ENCODE measurements at places on chromosomes 3 and 15.

- no peak for DNase-seq
Observed at GRCh38 chr3:160065282-160065681, 76.6 kb downstream of the IL12A start.

DNA sequence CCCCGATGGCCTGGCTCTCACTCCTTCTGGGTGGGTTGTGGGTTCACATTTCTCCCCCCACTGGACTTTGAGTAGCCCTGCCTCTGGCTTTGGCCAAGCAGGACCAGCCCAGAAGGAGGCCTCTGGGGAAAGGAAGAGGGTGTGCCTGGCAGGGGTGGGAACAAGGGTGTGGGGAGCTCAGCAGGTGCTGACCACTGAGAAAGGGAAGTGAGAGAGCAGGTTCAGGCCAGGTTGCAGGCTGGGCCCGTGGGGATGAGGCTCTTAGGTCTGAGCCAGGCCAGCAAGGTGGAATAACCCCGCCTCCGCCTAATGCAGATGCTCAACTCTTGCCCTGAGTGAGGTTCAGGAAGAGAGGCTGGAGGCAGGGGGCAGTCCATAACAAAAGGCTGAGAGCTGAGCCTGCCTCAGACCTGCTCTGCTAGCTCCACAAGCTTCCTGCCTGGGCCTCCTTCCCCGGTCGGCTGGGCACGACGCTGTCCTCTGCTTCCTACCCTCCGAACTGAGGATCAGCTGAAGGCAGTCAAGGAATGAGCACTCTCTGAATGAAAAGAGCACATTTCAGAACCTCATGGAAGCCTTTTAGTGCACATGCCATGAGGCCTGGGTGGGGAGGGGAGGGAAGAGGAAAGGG lies 82.7 kb downstream of the TLE3 start:
- DNase-seq: no peak

- no peak for DNase-seq
Observed at GRCh38 chr3:120092474-120092873, 1.8 kb downstream of the GSK3B start.

DNA sequence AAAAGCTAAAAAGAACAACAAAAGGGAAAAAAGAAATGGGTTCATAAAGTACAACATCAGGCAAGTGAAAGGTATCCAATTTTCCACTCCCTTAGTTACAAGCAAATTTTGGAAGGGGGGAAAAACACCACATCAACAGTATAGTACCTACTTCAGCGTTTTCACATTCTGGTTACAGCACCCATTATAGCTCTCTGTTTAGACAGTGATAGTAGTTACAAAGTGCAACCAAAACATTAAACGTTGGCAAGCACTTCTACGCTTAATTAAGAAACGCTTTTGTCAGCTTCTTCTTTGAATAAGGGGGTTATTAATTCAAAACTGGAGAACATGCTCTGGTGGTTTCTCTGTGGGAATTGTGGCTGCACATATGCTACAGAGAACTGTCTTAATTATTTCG lies 180.2 kb downstream of the VPS13C start:
- no peak for DNase-seq

GRCh38 chr3:183295211-183295610 lies 42.2 kb downstream of the B3GNT5 start:
- DNase-seq: no peak

- DNase-seq: no peak
Observed at GRCh38 chr3:121794264-121794983, 40.4 kb downstream of the IQCB1 start.

DNA sequence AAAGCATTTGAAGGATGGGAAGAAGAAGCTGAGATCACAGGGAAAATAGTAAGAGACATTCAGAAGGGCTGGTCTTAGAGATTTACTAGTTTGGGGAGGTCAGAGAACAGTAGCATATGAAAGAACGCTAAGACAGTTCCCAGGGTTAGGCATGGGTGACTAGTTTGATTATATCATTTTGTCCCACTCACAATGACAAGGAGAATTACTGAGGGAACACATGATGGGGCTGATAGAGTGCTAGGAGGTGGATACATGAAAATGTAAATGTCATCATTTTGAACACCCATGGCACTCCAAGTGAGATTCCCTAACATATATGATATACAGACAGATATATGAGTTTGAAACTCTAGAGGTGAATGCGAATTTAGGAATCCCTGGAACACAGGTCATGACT lies 9.3 kb upstream of the TARS3 start:
- no peak for DNase-seq

GRCh38 chr15:50164458-50164857 lies 17.5 kb upstream of the SLC27A2 start:
- DNase-seq: peak; percentile 54

- DNase-seq: no peak
Observed at GRCh38 chr15:71715914-71716313, 94.4 kb upstream of the NR2E3 start.

DNA sequence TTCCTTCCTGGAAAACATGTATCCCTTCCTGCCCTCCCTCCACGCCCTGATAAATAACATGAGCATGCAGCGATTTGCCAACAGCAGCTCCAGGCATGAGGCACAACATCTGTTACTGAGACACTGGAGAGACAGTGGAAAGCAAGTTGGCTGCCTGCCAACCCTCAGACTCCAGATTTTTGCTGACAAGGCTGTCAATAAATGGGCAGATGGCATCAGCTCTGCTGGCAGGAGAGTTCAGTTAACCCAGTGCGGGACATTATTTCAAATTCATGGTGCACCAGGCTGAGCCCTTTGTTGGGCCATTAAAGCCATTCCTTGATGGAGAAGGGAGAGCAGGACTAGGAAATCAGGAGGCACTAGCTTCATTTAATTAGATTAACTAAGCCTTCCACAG lies 293.3 kb downstream of the MEX3B start:
- peak; percentile 69 for DNase-seq

DNA sequence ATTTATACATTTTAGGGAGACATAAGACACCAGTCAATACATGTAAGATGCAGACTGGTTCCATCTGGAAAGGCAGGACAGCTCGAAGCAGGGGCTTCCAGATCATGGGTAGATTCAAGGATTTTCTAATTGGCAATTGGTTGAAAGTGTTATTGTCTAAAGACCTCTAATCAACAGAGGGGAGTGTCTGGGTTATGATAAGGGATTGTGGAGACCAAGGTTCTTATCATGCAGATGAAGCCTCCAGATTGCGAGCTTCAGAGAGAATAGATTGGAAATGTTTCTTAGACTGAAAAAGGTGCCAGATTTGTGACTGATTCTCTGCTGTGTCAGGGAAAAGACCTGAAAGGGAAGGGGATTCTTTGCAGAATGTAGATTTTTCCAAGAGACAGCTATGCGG lies 15.1 kb downstream of the TM2D3 start:
- DNase-seq: no peak

GRCh38 chr15:98658831-98659699 lies 10.7 kb downstream of the IGF1R start:
- peak; percentile 55 for DNase-seq

- DNase-seq: no peak
Observed at GRCh38 chr3:186141790-186142189, 32.9 kb upstream of the ETV5 start.

- DNase-seq: no peak
Observed at GRCh38 chr3:66991459-66991858, 6.6 kb upstream of the KBTBD8 start.

DNA sequence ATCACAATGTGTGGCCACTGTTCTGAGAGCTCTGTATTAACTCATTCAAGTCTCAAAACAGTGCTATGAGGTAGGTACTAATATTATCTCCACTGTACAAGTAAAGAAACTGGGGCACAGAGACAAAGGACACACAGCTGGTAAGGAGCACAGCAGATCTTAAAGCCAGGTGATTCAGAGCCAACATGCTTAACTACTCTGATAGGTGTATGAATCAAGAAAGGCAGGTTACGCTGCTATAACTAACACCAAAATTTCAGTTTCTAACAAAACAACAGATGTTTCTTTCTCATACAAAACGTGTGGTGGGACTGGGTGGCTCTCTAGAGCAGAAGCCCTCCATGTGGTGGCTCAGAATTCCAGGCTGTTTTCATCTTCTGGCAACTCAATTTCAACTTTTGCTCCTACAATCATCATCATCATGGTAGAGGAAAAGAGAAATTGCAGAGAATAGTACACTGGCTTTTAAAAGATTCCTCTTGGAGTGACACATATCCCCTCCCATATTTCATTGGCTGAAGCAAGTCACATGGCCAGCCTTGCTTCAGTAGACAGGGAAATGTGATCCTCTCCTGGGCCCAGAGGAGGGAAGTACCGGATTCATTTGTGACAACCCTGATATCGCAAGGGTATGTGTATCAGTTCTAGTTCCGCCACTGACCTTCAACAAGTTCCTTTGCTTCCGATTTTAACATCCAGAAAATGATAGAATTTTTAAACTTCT lies 126.2 kb upstream of the PTX3 start:
- no peak for DNase-seq

DNA sequence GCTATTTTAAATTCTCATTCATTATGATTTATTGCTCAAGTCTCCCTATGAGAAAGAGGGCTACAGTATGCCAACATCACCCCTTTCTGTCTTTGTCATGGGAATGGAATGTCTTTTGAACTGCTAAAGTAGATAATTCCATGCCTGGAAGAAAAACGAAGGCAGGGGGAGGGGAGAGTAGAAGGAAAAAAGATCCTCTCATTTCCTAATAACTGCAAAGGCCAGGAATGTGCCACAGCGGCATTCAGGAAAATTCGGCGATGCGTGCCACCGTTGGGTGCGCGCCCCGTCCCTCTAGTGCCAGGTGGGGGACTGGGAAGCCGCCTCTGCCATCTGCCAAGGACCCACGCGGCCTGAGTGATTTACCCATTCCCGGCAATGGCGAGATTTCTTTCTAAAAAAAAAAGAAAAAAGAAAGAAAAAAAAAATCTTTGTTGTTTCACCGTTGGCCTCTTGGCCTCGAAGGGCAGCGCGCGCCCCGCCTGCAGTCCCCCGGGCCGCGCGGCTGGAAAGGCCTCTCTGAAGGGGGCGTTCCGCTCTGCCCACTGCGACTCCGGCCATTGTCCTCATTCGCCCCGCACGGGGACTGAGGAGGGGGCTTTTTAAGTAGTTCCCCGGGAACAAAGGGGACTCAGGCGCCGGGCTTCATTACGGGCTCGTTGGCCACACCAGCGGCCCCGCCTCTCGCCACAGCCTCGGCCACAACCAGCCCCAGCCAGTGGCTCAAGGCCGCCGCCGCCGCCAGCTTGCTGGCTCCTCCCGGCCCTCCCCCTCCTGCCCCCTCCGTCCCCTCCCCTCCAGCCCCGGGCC lies 54.5 kb downstream of the CPN2 start:
- peak; percentile 71 for DNase-seq

- DNase-seq: no peak
Observed at GRCh38 chr3:74000725-74001124, 376.0 kb upstream of the PDZRN3 start.

DNA sequence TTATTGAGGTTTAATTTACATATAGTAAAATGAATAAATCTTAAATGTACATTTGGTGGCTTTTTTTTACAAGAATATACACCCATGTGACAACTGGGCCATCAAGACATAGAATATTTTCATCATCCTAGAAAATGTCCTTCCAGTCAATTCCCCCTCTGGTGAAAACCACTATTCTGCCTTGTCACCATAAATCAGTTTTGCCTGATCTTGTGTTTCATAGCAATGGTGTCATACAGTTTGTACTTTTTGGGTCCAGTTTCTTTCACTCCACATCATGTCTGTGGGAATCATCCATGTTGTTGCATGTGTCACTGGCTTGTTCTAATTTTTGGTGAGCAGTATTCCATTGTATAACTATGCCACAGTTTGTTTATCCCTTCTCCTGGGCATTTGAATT lies 133.1 kb downstream of the PDCD6IP start:
- DNase-seq: no peak

GRCh38 chr3:160099834-160100233 lies 111.2 kb downstream of the IL12A start:
- DNase-seq: no peak

GRCh38 chr3:16545413-16546185 lies 32.1 kb upstream of the RFTN1 start:
- DNase-seq: no peak

GRCh38 chr3:183975981-183976662 lies 41.6 kb downstream of the ABCC5 start:
- DNase-seq: no peak

DNA sequence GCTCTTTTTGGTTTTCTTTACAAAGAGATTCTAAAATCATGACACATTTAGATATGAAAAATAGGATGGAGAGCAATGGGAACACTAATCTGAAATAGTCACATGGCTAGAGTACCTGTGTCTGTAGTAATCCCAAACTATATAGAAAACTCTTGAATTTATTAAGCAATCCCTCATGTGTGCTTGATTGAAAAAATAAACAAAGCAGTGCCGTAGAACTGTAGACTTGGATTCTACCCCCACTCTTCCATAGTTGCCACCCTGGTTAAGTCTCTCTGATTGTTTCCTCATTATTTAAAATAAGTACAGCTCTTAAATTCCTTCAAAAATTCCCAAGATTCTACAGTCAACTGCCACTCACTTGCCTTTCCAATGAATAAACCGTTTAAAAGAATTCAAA lies 58.9 kb upstream of the ACTC1 start:
- DNase-seq: no peak

- DNase-seq: no peak
Observed at GRCh38 chr3:143103652-143104051, 15.9 kb upstream of the CHST2 start.

DNA sequence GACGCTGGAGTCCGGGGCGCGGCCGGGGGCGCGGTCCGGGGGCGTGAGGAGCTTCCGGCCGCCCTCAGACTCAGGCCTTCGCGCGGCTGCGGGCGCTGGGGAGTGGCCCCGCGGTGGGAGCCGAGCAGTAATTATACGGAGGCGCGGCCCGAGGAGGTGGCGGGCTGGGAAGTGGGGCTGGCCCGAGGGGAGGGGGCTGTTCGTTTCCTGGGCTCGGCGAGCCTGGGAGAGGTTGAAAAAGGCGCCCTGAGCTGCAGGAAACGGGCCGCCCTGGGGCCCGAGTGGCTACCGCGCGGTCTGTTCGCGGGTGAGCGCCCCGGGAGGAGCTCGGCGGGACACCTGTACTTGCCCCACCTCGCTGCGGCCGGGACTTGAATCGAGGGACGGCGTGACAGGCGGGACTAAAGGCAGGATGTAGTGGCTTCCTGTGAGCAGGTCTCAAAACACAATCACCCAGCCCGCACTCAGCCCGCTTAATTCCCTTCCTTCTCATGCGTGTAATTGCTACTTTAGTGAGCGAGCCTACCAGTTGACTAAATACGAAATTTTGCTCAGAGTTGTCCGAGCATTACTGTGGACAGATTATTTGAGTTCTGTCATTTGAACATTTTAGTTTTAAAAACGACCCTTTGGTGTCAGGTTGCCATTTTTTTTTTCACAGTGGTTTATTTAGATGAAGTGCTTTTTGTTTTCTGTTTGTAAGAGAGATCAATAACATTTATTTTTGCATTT lies 860 bp downstream of the RASA2 start:
- DNase-seq: peak; percentile 83

- no peak for DNase-seq
Observed at GRCh38 chr3:113167825-113168801, 43.2 kb upstream of the BOC start.

GRCh38 chr15:85691350-85692240 lies 103.1 kb downstream of the KLHL25 start:
- DNase-seq: no peak
